SJSA1 (cell line): ENCODE measurements at places on chromosomes 1 and 21. TPM values are rescaled to one million over a fixed set of nuclear protein-coding genes. Genes with fewer than 3 reads are reported as not detected.

DNA sequence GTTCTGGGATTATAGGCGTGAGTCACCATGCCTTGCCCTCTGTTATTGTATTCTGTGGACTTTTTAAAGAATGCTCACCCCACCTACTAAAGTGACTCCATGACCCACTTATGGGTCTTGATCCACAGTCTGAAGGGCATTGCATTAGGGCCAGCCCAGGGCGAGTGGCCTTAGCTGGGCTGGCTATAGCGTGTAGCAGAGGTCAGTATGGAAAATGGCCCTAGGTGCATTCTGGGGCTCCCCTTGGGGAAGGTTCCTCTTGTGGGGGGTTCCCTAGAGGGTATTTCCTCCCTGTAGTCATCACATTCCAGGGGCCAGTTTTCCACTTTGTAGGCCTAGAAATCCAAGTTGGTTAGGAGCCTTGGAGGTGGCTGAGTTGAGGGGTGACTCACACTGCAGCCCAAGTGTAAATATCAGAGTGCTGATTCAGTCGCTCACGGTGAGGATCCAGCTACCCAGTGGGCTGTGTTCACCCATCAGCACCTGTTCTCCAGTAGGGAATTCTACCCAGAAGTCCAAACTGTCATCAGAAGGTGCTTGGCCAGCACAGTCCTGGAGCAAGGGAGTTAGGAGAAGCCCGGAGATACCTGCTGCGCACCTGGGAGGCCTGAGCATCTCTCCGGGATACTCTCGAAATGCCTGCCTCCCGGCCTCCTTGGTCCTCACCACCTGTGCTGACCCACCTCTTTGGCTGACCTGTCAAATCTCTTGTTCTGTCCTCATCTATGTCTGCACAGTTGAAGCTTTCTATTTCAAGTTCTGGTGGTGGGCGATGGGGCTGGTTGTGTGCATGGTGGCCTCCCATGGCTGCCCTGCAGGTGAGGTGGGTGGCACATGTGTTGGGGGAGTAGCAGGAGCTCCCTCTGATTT is 52.2 kb downstream of the NENF start:
- peak; percentile 77 for DNase-seq

GRCh38 chr1:31792541-31792940 is 23.3 kb downstream of the SPOCD1 start:
- DNase-seq = no peak

GRCh38 chr1:117646007-117646811 is 40.4 kb downstream of the TENT5C start:
- no peak for DNase-seq

GRCh38 chr1:43822040-43822690 is 111.4 kb upstream of the ARTN start:
- peak; percentile 95 for DNase-seq

GRCh38 chr1:1627261-1627828 is 4.6 kb upstream of the MMP23B start:
- no peak for DNase-seq

DNA sequence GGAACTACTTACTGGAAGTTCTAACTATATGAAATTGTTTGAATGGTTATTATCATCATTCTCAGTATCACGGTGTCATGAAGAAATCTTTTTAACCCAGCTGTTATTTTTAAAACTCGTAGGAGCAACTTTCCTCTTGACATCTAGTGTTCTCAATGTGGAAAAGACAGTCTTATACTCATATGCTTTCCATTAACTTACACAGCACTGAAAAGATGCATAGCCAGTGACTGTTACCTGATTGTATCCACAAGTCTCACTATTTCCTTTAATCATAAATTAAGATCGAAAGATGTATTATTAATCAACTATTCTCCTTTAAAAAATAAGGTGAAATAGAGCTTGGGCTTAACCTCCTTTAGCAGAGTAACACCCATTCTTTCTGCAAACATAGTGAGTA is 59.7 kb upstream of the TNFSF4 start:
- no peak for DNase-seq

GRCh38 chr1:10387677-10388386 is 11.0 kb upstream of the PGD start:
- no peak for DNase-seq

DNA sequence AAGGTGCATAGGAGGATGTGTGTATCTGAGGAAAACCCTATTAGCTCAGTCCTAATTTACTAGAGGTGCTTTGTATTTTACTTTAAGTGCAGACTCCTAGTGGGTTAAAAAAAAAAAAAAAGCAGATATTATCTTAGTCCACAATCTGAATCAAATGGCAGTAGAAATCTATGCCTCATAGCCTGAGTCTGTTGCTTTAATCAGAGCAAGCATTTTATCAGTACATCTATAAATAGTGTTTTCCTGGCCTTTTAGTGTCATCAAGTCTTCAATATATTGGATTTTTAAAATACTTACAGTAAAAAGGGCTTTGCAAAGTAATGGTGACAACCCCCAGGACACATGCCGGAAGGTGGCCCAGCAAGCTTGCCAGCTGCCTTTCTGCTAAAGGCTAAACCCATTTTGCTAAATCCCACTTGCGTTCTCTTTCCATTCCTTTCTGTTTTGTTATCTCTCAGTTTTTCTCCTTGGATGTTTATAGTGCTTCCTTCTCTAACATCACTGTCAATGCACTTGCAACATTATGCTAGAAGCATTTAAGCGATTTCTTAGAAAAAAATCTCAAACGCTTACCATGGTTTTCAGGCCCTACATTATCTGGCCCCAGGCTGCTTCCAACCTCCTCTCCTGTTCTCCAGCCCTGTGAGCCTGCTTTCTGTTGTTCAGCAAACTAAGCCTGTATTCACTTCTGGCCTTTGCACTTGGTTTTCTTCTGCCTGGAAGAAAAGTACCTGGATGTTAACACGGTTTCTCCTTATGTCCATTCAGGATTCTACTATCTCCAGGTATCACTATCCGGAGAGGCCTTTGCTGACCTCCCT is 206.3 kb downstream of the PDE4B start:
- no peak for DNase-seq

- no peak for DNase-seq
Measured at GRCh38 chr1:56797065-56797685, 22.0 kb downstream of the FYB2 start.

- no peak for DNase-seq
Measured at GRCh38 chr1:47780469-47780995, 216.7 kb downstream of the TRABD2B start.

- no peak for DNase-seq
Measured at GRCh38 chr1:179872558-179872957, 5.0 kb downstream of the TOR1AIP2 start.

PFKFB2 gene
- total RNA-seq = 1.5 and 3.8 TPM in 2 replicates
